CD14-positive monocyte (primary cell): ENCODE measurements at places on chromosomes 4 and X.

- no peak for DNase-seq
These were observed 49.7 kb upstream of the GAB1 start for GRCh38 chr4:143286701-143287571.

DNA sequence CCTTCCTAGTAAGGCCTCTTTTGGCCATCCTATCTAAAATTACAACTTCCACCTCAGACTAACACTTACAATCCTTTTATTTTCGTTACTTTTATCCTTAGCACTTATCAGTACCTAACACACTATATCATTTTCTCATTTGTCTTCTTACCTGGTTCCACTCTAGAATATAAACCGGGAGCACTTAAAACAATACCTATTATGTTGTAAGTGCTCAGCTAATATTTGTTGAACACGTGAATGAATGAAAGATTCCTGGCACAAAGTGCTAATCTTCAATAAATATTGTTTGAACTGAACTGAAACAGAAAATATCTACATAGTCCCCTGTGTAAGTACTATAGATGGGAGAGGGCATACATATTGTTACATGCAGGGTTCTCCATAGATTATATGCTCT lies 14.4 kb downstream of the MGARP start:
- DNase-seq: no peak

DNA sequence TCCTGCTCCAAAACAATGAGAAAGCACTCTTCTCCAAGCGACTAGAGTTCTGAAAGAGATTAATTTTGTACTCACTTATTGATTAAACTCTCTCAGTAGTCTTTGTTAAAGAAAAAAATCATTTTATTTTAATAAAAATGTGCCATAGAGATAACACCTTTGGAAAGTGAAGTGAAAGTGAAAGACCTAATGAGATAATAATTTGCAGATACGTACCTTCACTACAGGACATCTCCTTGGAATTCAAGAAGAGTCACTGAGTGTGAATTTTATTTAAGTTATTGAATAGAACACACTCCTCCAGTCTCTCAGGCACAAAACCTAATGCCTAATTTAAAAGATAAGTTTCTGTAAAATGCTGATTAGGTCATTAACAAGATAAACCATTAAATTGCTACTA lies 1070.6 kb upstream of the GRID2 start:
- DNase-seq: no peak

DNA sequence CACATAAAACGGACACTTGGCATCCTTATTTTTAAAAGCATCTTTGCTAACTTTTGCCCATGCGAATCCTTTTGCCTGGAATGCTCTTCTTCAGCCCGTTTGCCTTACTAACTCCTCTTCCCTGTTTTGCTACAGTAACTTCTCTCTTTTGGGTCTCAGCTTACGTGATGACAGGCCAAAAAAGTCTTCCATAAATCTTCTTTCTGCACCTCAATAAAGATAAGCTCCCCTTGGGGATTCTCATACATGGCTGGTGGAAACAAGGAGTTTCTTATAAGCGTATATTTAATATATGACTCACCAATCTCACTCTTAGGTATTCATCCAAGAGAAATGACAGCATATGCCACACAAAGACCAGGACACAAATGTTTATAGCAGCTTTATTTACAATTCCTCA lies 192.7 kb downstream of the RCHY1 start:
- DNase-seq: no peak

DNA sequence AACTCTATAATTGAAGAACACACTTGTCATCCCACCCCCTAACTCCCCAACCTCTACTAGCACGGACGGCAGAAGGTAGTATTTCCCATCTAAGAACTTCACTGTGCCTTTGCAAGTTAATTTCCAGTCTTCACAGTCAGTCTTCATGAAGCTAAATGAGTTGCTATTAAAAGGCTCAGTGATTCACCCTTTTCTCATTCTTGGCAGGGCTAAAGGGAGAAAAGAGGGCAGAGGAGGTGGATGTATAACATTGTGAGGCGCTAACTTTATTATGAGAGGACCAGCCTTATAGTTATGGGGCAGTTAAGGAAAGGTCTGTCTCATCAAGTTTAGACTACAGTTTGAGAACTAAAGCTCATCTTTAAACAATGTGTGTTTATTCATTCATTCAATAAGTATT lies 161.0 kb upstream of the S100G start:
- no peak for DNase-seq

- DNase-seq: no peak
These were observed at the start of gene SOD3 for GRCh38 chr4:24794916-24795665. SOD3 (plus strand) TSS chr4:24795573; CDS start chr4:24799522, 3,949 bp downstream.

DNA sequence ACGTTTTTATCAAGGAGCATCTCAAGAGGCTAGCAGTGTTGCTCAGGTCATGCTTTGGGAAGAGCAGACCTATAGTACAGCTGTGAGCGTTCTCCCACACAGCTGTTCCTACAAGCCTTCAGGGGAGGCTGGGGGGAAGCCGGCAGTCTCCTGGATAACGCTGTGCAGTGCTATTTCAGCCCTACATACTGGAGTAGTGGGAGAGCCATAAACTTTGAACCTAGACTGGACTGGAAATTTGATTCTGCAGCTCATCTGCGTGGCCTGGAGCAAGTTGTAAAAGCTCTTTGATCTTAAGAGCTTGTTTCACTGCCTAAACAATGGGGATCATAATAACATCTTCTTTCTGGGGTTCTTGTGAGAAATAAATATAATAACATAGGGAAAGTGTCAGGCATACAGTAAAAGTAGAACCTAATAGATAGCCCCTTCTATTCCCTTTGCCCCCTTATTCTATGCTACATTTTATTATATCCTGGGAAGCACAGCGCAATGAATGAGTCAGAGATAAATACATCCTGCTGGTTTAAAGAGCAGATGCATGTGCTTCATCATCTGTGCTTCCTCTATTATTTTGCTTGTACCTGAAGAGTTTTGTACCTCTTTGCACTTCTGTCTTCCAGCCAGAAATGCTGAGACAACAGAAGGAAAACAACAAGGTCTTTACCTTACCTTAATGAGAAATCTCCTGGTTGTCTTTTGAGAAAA lies 14.7 kb upstream of the AMBN start:
- DNase-seq: no peak

- no peak for DNase-seq
These were observed 189.7 kb upstream of the ITM2A start for GRCh38 chrX:79556800-79557199.

DNA sequence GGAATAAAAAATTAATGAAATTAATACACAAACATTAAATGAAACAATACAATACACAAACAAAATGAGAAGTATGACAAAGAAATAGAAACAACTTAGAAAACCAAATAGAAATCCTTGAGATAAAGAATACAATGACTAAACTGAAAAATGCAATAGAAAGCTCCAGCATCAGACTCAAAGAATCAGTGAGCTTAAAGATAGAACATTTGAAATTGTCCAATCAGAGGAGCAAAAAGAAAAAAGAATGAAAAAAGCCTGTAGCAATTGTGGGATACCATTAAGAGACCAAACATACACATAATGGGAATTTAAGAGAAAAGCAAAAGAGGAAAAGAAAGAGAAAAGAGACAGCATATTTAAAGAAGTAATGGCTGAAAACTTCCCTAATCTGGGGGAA lies 25.7 kb downstream of the EMCN start:
- no peak for DNase-seq

DNA sequence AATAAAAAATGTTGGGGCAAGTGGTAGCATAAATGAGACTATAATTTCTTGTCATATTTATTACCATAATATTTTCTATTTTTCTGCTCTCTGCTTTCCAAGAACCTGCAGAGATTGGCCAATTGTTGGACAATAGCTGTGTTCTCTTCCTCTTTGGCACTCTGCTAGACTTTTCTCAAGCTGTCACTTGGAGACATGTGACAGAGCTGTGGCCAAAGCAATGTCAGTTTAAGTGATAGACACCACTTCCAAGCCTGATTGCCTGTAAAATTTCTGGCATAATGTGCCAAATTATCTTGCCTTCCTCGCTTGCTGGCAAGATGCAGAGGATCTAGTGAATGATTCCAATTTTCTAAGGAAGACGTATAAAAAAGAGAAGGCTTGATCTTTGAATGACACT lies 162.2 kb upstream of the NDST4 start:
- no peak for DNase-seq

- no peak for DNase-seq
These were observed 111.6 kb downstream of the FAM53A start for GRCh38 chr4:1572521-1572920.
